NCI-H187 (cell line): ENCODE measurements at places on chromosomes 1 and 21.

- DNase-seq = no peak
Observed at GRCh38 chr1:14003552-14003951, 303.6 kb downstream of the PRDM2 start.

- peak; percentile 46 for DNase-seq
Observed at GRCh38 chr1:207868774-207869721, 41.9 kb downstream of the CD34 start.

DNA sequence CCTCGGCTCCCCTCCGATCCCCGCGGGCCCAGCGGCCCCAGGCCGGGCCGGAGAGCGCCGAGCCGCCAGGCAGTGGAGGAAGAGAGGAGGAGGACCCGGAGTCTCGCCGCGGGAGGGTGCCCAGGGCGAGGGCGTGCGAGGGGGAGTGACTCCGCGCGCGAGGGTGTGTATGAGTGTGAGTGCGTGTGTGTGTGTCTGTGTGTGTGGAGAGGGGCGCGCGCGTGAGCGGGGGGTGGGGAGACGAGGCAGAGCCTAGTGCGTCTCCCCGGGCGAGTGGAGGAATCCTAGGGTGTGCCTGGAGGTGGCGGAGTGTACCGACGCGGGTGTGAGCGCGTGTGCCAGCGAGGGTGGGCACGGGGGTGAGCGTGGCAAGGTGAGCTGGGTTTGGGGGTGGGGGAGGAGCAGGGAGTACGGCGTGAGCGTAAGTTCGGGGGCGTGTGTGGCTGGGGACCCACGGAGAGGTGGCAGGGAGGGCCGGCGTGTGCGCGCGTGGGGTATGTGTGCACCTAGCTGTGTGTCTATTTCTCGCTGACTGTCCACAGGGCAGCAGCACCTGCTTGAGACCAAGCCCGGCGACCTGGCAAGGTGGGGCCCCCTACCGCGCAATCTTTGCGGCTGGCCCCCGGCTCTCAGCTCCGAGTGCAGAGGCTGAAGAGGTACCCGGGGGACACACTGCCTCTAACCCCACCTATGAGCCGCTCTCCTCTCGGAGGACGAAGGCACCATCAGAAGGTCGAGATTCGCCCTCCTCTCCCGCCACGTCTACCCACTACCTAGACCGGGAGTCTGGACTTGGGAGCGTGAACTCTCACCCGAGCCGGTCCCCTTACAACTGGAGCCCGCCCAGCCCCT, 784 bp upstream of the KCND3 start:
- DNase-seq = no peak

DNA sequence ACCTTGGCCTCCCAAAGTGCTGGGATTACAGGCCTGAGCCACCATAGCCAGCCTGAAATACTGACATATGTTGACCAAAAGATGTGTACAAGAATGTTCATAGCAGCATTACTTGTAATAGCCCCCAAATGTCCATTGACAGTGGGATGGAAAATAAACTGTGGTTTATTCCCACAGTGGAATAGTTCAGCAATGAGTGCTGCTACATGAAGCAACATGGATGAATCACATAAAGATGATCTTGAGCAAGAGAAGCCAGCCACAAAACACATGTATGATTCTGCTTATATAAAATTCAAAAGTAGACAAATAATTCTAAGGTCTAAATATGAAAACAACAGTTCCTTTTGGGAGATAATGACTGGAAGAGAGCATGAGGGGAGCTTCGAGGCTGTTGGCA, 9.1 kb upstream of the CREG1 start:
- DNase-seq = no peak

DNA sequence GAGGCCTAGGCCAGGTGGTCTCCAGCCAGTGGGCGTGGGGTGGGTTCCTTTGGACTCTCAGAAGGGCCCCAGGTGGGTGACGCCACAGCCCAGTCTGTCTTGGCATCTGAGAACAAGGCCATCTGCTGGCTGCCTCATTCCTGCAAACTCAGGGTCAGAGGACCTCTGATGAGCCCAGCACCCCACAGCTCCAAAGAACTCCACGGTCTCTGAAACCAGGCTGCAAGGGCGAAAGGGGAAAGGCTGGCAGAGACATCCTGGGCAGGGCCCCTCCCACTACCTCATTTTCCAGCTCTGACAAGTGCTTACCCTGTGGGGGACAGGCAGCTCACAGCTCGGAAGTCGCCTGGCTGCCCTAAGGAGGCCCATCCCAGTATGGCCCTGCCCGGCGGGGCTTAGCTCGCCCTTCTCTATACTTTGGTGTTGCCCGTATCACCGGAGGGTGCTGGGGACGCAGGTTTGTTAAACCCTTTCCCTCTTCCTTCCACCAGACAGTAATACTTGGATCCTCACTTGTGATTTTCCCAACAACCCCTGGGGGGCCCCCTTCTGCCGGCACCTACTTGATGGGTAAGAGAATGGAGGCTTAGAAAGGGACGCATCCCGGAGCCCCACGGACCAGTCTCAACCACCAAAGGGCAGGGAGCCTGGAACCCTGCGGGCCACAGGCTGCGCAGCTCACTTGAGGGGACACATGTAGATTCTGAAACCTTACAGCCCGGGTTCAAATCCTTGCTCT, 10.9 kb upstream of the EDN2 start:
- DNase-seq = no peak

DNA sequence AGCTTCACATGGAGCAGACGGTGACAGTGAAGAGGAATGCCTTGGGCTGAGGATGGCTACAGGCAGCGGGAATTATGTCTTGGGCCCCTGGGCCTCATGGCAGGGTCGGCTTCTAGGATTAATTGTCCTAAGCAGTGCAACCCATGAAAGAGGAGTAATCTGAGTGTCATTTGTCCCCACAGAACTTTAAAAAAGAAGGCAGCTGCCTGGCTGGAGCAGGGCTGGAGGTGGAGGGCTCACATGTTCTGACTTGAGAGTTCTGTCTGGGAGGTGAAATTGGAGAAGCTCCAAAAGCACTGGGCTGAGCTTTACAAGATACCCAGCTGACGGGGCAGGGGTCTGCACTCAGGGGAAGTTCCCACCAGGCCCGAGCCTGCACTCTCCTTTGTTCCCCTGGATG, 22.6 kb downstream of the CACNA1S start:
- DNase-seq = no peak

DNA sequence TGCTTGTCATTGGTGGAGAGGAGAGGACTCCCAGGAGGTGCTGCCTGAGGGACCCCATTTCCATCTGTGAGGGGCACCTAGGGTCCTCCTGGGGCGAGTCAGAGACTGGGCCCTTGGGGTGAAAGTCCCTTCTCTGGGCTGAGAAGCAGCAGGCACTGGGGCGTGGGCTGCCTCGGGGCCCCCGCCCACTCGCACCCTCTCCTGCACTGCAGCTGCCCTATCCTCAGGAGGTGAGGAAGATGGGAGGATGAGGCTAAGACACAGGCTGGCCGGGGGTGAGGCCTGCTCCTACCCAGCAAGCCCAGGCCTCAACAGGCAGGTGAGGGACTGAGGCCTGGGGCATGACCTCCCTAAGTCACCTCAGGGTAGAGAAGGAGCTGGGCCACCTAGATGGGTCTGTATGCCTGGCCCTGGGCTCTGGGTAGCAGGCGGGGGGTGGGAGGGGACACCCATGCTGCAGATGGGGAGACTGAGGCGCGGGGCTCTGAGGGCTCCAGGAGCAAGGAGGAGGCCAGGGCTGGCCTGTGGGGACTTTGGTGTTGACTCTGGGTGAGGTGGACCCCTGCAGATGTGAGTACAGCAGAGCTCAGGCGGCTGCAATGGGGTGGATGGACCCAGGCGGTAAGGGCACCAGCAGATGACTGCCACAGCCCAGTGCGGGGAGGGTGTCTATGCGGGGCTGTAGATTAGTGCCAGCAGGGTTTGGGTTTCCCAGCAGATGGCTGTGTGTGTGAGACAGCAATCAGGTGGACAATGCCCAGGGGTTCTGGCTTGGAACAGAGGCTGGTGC, 10.4 kb upstream of the ZNF669 start:
- DNase-seq = no peak

GRCh38 chr1:44021581-44022321, 9.5 kb downstream of the SLC6A9 start:
- DNase-seq = no peak

GRCh38 chr1:14642712-14643111, 44.2 kb downstream of the KAZN start:
- DNase-seq = no peak

- no peak for DNase-seq
Observed at GRCh38 chr1:71196685-71197084, 115.8 kb upstream of the ZRANB2 start.

DNA sequence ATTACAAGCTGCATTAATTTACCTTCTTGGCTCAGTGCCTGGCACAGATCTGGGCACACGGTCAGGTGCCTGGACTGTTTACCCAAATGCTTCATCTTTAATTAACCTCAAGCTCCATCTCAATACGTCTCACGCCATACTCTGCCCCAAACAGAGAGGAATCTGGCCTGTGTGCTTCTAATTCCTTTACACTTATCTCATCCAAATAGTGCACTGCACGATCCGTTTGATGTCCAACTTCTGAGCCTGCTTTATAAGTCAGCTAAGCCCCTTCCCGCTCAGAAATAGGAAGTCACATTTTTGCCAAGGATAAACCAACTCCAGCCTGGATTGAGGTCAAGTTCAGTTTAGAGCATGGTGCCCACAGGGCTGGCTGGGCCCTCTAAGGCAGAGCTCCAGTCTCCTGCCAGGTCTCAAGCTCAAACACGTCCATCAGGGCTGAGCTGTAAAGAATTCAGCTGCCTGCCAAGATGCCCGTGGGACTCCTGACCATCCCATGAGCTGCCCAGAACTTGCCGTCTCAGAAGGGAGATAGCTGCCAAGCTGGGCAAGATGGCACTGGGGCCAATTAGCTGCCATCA, 233.5 kb downstream of the TRABD2B start:
- no peak for DNase-seq

- DNase-seq = no peak
Observed at GRCh38 chr1:93848350-93848883, 30.6 kb downstream of the DNTTIP2 start.

- no peak for DNase-seq
Observed at GRCh38 chr1:13948888-13949391, 249.0 kb downstream of the PRDM2 start.

DNA sequence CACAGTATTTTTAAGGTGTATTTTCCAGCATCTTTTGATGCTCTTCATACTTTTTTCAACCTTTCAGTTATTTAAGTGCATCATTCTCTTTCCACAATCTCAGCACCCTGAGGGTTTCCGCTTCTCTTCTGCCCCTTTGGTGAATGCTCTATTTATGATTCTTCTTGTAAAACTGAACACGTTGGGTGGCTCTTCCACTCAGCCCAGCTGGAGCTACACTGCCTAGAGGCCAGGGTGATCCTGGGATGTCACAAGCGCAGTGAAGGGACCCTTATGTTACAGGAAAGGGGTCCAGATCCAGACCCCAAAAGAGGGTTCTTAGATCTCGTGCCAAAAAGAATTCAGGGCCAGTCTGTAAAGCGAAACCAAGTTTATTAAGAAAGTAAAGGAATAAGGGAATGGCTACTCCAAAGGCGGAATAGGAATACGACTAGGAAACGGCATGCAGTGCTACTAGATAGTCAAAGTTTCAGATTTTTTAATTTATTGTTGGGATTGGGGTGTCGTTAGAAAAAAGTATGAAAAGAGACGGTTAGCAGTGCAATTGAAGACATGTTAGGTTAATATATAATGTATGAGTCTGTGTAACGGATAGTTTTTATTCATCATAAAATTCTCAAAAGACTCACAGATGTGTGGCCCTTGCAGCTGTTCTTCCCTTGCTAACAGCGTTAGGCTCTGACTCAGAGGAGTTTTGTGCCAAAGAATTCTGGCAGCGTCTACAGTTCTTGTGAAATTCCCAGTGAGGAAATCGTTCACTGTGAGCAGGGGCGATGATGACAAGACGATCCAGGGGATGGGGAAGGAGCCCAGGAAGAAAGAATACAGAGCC, 14.4 kb upstream of the ERVH48-1 start:
- DNase-seq = no peak

GRCh38 chr21:46002841-46003574, 21.4 kb downstream of the COL6A1 start:
- no peak for DNase-seq

- no peak for DNase-seq
Observed at GRCh38 chr1:3454811-3455618, 550 bp downstream of the ARHGEF16 start.

- peak; percentile 60 for DNase-seq
Observed at GRCh38 chr1:27525296-27526272, 35.6 kb upstream of the WASF2 start.

- no peak for DNase-seq
Observed at GRCh38 chr1:220682901-220683576, 7.1 kb upstream of the C1orf115 start.

GRCh38 chr1:111199881-111200801, at the start of gene DENND2D:
DENND2D (minus strand) TSS chr1:111200646; CDS start chr1:111200459, 187 bp downstream.
- DNase-seq = no peak

- DNase-seq = no peak
Observed at GRCh38 chr1:234960722-234961455, 167.7 kb downstream of the TOMM20 start.

DNA sequence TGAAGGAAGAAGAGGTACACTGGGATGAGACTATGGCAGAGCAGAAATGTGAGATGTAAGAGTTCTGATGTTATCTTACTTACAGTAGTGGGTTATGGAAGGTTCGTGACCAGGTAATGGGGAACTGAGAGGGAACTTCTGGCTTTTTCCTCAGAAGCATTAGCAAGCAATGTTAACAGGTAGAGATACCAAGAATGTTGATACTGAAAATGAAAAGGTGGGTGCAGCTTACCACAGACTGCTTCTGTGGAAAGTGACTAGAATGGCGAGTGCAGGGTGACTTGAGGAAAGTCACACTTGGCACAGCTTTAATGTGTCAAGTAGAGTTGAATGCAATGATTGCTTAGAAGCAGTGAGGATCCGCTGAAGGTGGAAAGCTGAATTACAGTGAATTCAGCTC, 70.8 kb downstream of the PLA2G4A start:
- DNase-seq = no peak

DNA sequence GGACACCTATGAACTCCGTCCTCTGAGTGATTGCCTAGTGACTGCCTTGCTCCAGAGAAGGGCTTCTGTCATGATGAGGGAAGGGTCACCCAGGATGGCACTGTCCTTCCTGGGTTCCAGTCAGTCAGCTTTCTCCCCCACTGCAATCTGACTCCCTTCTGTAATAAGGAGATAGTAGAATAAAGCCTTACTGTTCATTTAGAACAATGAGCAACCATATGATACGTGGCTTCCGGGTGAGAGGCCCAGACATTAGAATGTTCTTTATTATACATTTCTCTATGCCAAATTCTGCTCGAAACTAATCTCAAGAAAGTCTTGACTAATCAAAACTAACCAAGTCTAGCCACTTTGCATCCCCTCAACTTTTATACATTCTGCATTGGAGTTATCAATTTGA, 8.5 kb upstream of the MTMR11 start:
- no peak for DNase-seq

DNA sequence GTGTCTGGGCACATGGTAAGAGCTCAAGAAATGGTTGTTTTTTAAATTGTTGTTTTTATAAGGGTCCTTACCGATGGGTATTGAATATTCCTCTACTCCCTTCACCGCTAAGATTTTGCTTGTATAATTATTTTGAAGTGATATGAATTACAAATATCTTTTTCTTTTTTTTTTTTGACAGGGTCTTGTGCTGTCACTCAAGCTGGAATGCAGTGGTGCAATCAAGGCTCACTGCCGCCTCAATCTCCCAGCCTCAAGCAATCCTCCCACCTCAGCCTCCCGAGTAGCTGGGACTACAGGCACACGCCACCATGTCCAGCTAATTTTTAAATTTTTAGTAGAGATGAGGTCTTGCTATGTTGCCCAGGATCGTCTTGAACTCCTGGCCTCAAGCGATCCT, 27.1 kb upstream of the RAB3GAP2 start:
- DNase-seq = no peak

- no peak for DNase-seq
Observed at GRCh38 chr1:93661829-93662474, 19.7 kb downstream of the BCAR3 start.

GRCh38 chr1:41536361-41536802, 51.9 kb upstream of the EDN2 start:
- DNase-seq = no peak

GRCh38 chr1:211724687-211725196, 49.3 kb upstream of the NEK2 start:
- DNase-seq = no peak
